Right lung (tissue), 10 donors: ENCODE measurements at places on chromosomes 3 and 15.

DNA sequence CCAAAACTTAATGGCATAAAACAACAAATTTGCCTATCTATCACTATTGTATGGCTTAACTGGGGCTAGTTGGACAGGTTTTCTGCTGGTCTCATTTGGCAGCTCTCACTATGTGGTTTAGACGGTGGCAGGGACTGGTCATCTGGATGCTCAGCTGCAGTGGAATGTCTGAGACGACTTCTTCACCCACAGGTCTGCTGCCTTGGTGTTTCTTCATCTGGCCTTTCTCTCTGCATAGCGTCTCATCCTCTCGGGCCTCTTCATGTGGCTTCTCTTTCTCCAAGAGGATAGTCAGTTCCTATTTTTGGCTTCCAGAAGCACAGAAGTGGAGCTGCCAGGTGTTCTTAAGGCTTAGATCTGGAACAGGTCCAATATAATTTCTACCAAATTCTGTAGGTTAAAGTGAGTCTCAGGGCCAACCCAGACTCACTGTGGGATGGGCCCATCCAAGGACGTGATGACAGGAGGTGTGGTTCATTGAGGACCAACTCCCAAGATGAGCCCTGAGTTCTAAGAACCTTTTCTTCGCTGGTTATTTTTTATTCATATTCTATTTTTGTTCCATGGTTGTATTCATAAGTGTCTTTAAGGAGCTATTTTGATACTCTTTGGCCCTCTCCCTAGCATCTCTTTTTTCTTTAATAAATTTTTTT lies 18.6 kb downstream of the UBE2Q2 start:
- DNase-seq: no peak

DNA sequence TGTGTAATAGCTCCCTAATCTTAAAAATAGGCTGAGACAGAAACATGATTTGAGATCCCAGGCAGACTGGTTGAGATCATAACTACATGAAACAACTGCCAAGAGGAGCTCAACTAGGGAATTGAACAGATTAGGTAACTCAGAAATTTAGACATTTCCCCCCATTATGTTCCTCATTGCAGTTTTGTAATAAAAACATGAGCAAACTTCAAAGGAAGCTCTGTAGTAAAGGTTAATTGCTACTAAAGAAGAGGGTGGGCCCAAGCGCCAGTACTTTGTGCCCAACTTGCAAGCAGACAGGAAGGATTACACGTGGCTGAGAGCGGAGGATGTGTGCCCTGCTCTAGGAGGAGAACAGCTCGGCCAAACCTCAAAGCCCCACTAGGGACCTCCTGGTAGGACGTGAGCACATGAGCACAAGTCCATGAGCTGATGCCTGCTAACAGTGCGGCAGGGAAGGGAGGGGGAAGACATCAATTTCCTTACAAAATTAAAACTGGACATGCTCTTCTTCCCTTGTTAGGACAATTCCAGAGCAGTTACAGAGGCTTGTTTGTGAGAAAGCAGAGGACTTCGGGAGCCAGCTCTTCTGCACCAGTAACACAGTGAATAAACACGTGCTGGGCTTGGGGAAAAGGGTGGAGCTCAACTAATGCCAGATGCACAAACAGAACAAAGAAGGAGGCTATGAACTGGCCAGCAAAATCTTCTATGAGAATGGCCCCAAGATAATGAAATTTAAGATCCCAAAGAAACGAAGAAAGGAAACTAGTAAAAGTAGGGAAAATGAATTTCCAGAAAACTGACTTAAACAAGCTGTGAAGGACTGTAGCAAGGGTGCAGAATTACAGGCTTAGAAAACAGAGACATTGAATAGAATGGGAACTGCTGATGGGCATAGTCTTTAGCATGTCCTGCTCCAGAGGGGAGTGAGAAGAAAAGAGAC lies 275.5 kb downstream of the MECOM start:
- no peak for DNase-seq

GRCh38 chr15:93102211-93102610 lies 13.2 kb upstream of the RGMA start:
- DNase-seq: no peak

GRCh38 chr15:74621546-74621920 lies 5.9 kb downstream of the CLK3 start:
- DNase-seq: no peak

GRCh38 chr3:123093696-123094095 lies 26.9 kb downstream of the PDIA5 start:
- DNase-seq: no peak

GRCh38 chr3:124786511-124787241 lies 56.4 kb downstream of the UMPS start:
- no peak for DNase-seq
